ENCODE measurements at places on chromosomes 1 and 21.

DNA sequence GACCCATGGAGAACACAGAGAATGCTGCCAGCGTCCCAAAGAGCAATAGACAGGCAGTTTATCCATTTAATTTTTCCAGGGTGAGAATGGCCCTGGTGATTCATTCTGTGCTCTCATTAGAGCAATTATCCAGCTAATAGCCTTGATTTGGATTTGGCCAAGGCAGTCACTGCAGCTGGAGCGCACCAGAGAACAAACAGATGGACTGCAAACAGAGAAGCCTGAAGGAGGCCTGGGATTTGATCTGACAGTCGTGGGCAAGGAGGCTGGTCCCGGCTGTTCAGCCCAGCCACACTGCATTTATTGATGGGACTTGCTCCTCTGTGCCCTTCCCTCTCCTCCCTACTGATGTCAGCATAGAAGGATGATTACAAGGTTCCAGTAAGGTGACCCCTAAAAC lies 353.9 kb upstream of the C1orf174 start:
- no peak for DNase-seq

DNA sequence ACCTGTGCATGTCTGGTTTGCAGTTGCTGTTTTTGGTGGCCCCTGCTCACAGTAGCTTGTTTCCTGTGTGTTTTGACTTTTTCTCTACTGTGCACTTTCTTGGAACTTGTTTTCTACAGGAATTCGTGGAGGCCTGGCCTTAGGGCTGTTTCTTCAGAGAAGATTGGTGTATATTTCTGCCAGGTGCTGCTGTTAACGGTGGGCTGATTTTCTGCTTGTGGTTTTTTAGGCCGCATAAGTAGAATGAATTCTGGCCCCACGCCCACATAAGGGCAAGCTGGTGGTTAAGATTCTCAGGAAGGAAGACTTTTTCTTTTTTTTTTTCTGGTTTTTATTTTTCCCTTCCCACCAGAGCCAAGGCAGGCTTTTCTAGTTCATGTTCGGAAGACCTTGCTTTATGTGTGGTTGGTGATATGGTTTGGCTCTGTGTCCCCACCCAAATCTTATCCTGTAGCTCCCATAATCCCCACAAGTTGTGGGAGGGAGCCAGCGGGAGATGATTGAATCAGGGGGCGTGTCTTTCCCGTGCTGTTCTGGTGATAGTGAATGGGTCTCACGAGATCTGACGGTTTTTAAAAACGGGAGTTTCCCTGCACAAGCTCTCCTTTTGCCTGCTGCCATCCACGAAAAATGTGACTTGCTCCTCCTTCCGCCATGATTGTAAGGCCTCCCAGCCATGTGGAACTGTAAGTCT lies 71.5 kb upstream of the DISP3 start:
- no peak for DNase-seq

GRCh38 chr1:76939050-76939816 lies 72.0 kb downstream of the ST6GALNAC5 start:
- no peak for DNase-seq

DNA sequence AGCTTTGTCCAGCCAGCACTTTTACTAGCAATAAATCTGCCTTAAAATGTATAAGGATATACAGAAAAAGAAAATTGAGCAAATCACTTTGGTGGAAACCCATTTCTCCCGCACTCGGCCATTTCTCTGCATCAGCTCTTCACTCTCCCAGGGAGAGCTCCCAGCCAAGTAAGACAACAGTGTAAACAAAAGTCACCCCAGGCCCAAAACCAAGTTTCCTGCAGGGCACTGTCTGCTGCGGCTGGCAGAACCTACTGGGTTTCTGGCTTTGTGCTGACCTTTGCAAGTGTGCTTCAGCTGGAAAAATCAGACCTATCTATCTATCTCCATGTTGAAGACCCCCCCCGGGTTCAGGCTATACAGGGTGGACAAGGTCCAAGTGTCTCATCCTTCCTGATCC lies 476.7 kb upstream of the CAMK1G start:
- DNase-seq, result no peak

DNA sequence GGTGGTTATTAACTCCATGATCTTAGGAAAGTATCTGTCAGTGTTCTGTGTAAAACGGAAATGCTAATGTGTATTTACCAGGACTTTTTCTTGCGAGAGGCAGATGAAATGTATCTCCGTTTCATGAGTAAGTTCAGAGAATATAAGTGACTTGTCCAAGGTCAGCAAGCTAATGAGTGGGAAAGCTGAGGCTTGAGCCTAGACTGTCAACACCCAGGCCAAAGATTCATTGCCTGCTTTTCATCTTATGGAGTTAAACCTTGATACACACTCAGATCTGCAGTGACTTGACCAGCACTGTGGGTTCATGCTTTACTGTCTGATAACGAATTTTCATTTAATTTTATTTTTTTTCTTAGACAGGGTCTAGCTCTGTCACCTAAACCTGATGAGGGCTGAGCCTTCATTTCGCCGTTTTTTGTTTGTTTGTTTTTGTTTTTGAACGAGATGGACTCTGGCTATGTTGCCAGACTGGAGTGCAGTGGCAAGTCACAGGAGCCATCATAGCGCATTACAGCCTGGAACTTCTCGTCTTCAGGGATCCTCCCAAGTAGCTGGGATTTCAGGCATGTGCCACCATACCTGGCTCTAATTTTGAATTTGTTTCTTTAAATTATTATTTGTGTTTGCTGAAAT lies 918 bp upstream of the JTB start:
- DNase-seq, result no peak

Measured in anterior cingulate cortex (tissue), 58 donors.